Hematopoietic multipotent progenitor cell treated with erythropoietin and hydrocortisone succinate and interleukin-3 and kit ligand, for 17 days (in vitro differentiated cells): ENCODE measurements at places on chromosomes 6 and 20.

DNA sequence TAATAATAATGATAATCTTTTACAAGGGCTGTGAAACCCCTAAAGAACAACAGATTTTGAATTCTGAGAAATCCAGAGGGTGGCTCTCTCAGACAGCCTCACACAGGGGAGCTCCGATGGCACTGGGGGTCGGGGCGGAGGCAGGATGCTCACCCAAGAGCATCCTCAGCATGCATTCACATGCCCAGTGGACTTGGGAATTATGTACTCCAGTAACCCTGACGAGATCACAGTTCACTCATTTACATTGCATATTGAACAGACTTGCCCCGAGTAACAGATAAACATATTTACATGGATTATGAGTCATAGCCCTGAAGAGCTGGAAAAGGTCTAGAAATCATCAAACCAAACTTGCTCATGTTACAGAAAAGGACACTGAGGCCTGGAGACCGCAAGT, 482.7 kb upstream of the JARID2 start:
- DNase-seq, result peak; percentile 64

- DNase-seq, result no peak
Observed at GRCh38 chr6:48809245-48809644, 653.8 kb downstream of the MMUT start.

- DNase-seq, result no peak
Observed at GRCh38 chr6:128515550-128516513, 4.6 kb downstream of the PTPRK start.

- no peak for DNase-seq
Observed at GRCh38 chr20:55513954-55514353, 491.4 kb downstream of the CBLN4 start.

DNA sequence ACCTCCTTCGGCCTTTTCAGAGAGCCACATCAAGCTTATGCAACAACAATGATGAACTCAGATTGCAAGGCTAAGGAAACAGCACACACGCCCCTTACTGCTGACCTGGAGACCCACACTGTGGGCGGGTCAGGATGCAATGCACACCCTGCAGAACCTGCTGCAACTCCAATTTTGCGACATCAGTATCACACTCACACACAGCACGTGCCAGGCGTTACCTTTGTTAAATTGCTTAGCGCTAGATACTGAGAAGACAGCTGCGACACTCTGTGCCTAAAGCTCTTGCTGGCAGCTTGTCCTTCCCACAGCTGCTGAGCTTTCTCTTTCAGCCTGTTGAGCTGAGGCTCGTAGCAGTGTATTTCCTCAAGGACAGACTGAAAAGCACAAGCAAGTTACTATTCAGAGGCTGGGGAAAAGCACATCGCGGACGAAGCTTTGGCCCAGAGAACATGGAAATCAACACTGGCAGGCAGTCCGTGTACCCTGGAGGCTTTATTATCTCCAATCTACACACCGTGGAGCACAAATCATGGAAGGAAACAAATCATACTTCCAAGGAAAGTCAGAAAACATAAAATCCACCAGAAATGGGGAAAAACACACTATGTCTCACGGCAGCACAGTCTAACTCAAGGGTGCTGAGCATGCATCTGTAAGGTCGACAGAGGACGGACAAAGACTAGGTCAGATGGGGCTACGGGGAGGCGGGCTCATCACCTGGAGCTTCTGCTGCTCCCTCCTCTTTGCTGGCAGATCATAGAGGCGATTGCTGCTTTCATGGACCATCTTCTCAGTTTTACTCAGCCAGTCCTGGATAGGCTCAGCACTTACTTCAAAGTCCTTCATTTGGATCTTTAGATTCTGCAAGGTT, 268.2 kb downstream of the SYNE1 start:
- no peak for DNase-seq

DNA sequence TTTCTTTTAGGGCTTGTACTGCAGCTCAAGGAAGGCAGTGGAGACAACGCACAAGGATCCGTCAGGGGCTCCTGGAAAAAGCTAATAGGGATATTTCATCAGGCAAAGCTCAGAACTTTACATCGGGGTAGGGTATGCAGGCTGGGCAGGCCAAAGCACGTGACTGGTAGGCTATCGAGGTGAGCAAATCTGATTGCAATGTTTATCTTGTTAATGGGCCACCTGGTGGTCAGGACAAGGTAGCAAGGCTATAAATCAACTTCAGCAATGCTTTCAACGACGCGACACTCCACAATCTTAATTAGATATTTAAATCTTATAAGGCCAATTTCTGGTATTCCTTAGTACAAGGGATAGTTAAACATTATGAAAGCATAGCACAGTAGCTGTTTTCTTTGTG, 1302.8 kb upstream of the EYS start:
- no peak for DNase-seq
